Fibroblast of skin of right biceps (primary cell): ENCODE measurements at places on chromosomes 1 and 21.

DNA sequence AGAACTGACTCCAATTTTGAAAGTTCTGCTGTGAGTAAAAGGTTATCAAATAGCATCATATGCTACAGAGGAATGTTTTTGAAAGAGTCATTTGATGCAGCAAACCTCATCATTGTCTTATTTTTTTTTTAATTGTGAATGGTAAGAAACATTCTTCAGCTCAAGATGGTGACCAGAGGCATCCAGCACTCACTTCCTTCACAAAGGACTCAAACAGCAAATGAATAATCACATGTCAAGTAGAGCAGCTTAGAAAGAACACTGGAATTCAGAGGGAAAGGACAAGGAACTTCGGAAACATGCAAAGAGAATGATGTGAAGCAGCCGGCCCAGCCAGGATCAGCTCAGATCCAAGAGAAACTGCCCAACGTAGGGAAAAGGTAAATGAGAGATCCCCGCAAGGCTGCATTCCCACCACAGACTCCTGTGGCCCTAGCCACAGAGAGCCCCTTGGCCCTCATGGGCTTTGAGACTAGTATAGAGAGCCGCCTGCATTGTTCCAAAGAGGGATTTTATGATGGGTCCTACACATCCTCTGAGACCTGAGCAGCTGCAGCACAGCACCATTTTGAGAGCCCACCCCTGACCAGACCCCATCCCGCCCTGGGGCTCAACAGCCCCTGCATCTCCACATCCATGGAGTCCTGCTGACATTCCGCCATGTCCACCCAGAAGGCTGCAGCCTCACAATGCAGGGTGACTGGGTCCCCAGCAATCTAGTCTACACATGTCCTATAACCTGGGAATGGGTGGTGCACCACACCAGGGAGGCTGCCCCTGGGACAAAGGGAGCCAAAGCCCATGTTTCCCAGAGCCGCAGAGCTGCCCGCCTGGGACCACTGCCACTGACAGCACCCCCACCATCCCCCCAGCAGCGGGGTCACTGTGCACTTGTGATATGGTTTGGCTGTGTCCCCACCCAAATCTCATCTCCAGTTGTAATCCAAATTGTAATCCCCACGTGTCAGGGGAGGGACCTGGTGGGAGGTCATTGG is 21.2 kb upstream of the UTS2 start:
- no peak for DNase-seq

GRCh38 chr1:55049271-55049913 is 10.0 kb downstream of the PCSK9 start:
- no peak for DNase-seq

- no peak for DNase-seq
Observed at GRCh38 chr21:21664871-21665270, 666.7 kb downstream of the NCAM2 start.

DNA sequence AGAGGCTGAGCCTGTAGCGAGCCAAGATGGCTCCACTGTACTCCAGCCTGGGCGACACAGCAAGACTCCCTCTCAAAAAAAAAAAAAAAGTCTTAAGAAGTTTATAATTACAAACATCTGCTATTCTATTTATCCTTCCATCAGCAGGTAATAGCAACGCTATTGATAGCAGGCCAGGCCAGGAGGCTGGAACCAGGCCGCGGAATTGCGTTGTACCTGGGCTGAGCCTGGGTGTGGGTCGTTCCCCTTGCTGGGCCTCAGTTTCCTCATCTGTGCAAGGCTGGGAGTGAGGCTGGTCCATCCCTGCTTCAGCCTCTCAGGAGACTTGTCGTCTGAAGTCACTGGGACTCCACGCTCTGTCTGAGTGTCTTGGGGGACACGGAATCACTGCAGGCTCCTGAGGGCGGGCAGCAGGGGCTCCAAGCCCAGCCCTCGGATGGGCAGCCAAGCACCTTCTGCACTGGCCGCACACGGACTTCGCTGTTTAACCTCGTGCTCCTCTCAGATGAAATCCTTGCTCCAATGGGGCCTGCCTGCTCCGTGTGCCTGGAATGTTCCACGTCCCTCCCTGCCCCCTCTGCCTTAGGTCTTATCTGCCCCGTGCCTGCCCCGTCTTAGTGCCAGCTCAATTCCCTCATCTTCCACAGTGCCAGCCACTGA is 103.9 kb upstream of the C1orf174 start:
- no peak for DNase-seq

DNA sequence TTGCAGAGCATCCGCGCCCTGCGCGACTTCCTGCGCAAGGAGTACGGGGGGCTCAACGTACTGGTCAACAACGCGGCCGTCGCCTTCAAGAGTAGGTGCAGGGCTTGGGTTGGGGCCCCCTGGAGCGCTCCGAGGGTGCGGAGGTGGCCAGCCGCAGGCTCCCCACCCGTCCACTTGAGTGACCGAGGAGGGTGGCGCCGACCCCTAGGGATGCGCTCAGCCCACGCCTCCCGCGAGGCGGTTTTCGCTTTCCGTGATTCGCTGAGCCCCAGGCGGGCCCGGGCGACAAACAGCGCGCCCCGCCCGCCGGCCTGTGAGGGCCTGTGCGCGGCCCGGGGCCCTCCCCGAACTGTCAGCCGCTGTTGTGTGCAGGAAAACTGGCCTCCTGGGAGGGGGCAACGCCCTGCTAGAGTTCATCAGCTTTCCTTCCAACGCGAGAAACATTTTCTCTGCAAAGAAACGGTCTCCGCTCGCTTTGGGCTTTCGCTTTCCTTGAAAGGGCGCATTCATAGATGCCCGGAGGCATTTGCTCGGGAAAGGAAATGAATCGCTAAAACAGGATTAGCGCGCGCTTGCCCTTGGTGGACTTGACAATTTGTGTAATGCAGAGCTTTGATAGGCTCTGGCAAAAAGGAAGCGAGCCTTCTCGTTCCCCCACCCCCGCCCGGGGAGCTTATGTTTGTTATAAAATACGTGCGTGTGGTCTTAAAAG is 668 bp downstream of the CBR3 start:
- peak; percentile 85 for DNase-seq
